Stimulated activated CD4-positive, alpha-beta T cell treated with anti-CD3 and anti-CD28 coated beads, Interleukin-1b, Interleukin-23, amount 100 ng/mL, for 24 hours (primary cell): ENCODE measurements at places on chromosomes 2 and 18.

GRCh38 chr2:857937-858336 is 92.7 kb upstream of the SNTG2 start:
- no peak for DNase-seq

- DNase-seq = no peak
These were observed 113.3 kb downstream of the POLE4 start for GRCh38 chr2:75071766-75072165.

DNA sequence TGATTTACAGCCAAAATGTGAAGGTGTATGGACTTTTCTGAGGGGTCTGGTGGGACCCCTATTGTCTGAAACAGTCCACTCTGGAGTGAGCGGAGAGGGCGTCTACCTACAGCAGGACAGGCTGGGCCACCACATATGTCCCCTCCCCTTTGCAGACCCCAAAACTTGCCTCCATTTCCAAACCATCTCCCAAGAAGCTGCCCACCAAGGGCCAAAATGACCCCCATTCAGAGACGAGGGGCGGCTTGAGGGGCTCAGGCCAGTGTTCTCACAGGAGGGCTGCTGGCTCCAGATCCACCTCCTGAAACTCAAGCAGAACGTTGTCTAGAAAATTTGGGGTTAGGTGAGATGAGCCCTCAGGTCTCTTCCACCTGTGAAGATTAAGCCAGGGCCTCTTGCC is 161.1 kb upstream of the SALL3 start:
- no peak for DNase-seq

DNA sequence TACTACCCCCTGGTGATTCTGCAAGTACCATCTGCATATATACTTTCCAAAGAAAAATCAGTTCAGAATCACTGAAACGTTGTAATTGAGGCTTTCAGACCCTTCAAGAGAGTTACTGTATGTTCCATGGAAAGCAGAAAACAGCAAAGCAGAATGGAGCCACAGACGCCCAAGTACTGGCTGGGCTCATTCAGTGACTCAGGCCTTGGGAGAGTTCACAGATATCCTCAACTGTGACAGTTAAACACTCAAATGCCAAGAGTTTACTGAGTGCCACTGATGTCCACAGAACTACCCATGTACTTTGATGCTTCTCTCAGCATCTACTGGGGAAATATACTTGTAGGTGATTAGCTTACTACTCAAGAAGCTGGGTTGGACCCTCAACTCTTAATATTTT is 303.4 kb downstream of the TCF4 start:
- DNase-seq = no peak

DNA sequence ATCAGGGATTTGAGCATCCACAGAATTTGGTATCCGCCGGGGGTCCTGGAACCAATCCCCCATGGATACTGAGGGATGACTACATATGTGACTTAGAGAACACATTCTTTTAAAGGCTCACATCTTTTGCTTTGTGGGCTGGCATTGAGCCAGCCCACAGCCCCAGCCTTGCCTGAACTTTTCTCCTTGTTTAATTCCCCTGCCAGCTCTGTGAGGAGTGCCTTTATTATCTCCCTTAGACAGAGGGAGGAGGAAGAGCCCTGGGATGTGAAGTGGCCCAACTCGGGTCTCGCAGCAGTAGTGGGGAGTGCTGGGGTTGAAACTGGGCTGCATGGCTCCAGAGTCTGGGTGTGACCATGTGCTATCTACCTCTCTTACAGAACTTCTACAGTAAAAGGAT is 7.6 kb downstream of the TTC39C start:
- DNase-seq = no peak

- DNase-seq = no peak
These were observed 94.1 kb downstream of the ANKRD44 start for GRCh38 chr2:197216361-197216979.
